Germinal center (tissue), 1 donor: ENCODE measurements at places on chromosomes 4 and X.

DNA sequence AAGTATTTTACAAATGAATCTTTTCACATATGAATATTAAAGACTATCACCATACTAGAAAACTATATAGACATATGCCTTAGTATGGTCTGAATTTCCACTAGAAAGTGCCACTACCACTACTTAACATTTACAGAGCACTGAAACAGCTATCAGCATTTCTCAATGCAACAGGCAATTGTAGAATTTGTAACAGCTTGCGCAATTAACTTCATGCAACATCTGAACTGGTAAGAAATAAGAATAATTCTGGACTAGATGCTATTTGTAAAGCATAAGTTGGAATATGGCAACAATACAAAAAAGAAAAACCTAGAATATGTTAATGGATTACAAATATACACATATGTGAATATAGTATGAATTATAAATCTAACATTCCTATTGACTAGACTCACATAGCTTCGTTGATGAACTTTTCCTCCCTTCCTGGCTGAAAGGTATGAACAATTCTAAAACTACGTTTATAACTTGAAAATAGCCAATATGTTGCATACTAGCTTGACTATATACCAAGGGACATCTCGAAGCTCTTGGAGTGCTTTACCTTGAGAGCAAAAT is 82.0 kb downstream of the ATP8A1 start:
- no peak for DNase-seq

DNA sequence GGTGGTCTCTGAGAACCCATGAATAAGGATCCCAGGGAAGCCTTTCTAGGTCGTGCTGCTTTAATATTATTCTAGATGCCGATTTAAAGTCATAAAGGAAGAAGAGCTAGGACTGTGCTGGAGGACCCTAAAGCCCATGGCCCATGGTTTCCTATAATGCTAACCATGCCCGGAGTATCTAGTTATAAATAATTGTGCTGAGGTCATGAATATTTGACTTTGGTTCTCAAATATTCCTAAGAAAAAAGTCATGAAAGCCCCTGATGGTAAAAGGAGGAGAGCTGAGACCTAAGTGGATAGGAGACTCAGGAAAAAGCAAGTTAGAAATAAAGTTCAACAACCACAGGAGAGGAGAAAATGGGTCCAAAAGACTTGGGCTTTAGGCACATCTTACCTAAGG is 132.0 kb downstream of the TBL1X start:
- DNase-seq, result no peak

DNA sequence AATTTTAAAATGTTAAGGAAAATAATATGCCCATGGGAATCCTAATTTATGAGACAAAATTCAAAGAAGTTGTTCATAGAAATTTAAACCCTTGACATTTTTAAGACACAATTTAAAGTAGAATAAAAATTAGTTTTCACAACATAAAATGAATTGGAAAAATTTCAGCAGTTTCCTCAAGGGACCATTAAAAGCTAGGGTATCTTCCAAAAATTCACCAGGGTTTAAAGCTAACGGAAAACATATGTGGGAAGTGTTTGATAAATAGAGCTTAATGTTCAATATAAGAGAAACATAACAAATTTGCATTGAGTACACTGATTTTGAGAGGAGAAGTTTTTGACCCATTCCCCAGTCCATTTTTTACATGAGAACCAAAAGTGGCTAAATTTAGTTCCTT is 228.9 kb upstream of the TTC29 start:
- DNase-seq, result no peak

- DNase-seq, result no peak
These were observed 15.1 kb downstream of the CSF2RA start for GRCh38 chrX:1283741-1284140.

- no peak for DNase-seq
These were observed 226.1 kb upstream of the F9 start for GRCh38 chrX:139304471-139304870.

- no peak for DNase-seq
These were observed 2.7 kb upstream of the AVPR2 start for GRCh38 chrX:153901753-153902140.

DNA sequence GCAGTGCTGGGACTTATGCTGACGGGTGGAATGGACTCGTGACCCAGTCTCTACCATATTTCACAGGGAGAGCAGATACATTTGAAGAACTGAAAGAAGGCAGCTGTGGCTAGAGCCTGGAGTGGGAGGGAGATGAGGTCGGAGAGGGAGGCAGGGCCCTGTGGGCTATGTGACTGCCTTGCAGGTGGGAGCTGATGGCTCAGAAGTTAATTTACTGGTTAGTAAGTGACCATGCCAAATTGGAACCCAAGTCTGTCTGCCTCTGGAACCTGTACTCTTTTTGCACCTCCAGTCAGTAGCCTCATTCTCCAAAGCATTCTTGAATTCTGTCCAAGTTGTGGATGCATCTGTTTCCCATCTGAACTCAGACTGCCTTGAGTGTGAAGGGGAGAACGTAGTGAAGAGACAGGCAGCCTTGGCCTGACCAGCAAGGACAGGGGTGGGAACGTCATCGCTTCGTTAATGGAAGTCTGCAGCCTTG is 92.3 kb downstream of the REPS2 start:
- DNase-seq, result no peak

GRCh38 chrX:110280954-110281353 is 36.9 kb downstream of the AMMECR1 start:
- DNase-seq, result no peak

- peak; percentile 44 for DNase-seq
These were observed 750 bp downstream of the TMEM129 start for GRCh38 chr4:1720163-1720983.

DNA sequence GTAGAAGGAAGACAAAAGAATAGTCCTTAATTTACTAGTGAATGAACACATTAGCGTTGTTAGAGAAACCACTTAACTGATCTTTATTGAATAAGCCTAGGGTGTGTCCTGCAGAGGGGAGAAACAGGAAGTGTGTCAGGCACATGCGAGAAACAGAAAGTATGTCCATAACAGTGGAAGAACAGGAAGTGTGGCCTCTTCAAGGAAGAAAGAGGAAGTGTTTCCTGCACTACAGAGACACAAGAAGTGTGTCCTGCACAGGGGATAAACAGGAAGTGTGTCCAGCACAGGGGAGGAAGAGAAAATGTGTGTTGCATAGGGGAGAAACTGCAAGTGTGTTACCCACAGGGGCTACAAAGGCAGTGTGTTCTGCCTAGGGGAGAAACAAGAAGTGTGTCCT is 539.6 kb upstream of the PRKX start:
- no peak for DNase-seq

DNA sequence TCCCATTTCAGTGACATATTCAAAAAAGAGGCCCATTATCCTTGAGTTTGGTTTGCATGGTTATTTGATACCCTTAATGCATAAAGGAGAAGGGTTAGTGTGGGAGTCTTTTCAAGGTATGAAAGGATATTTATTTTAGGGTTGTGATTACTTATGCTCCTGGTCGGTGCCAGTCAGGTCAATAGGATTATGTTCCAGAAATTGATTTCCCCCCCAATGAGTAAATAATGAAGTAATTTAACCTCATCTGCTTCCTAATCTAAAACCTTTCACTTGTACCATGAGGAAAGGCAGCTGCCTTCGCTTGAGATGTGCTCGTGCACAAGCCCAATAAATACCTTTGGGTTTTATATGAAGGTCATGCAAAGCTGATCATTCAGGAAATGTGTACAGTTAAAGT is 55.0 kb upstream of the NR0B1 start:
- DNase-seq, result no peak

DNA sequence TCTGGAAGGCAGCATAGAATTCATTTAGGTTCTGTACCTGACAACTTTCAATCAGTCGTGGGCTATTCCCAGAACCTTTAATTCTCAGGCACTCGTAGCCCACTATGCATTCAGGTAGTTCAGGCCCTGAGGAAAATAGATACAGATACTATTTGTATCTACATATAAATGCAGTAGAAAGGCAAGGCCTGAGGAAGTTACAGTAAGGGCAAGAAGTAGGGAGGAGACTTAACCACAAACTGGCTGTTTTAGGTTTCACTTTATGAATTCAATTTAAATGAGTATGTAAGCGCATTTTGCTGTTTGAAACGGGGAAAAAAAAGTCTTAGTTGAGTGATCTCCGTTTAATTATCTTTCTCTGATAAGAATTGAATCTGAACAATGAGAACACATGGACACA is 529.4 kb upstream of the ATOH1 start:
- no peak for DNase-seq

GRCh38 chrX:107775000-107775733 is 420 bp downstream of the TSC22D3 start:
- no peak for DNase-seq

- no peak for DNase-seq
These were observed 1537.0 kb downstream of the C4orf33 start for GRCh38 chr4:130632731-130633604.

GRCh38 chrX:152020888-152021287 is 46.4 kb upstream of the GABRE start:
- DNase-seq, result no peak

GRCh38 chrX:17547658-17548057 is 172.7 kb downstream of the NHS start:
- no peak for DNase-seq

- DNase-seq, result peak; percentile 56
These were observed 720 bp downstream of the RPL10 start for GRCh38 chrX:154398668-154399526.

DNA sequence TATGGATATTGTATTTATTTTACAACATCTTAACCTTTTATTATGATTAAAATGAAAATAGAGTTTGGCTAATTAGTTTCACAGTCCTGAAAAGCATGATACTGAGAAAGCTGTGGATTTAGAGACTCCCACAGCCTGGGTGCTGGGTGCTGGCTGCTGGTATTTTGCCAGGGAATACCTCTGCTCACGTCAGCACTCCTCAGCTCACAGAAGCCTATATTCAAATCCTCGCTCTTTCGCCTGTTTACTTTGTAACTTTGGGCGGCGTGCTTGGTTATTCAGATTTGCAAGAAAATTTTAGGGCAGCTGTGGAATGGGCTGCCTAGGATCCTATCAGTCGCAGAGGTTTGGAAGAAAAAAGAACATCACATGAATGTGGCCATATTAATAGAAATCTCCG is 261.8 kb downstream of the DCTD start:
- DNase-seq, result no peak

DNA sequence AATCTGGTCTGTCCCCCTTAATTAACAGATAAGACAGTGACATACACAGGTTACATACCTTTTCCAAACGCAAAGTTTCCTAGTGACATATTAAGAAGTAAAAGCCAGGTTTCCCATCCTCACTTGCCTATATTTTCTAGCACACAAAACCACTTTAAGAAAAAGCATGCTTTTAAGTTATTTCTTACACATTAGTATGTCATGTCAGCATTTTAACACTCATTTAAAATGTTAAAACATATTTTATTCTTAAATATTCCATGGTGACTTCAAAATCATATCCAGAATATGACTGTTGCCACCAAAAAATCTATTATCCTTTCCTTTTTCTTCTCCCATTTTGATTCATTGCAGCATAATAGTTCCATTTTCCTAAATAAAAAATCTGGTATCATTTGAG is 1830.2 kb downstream of the STIM2 start:
- DNase-seq, result no peak

- DNase-seq, result no peak
These were observed 24.2 kb downstream of the GPRIN3 start for GRCh38 chr4:89283226-89284009.
